Lung microvascular endothelial cell (primary cell): ENCODE measurements at places on chromosomes 3 and 15. TPM values are rescaled to one million over a fixed set of nuclear protein-coding genes. Genes with fewer than 3 reads are reported as not detected.

GRCh38 chr3:94076055-94076454 is 13.2 kb downstream of the NSUN3 start:
- DNase-seq: no peak

- no peak for DNase-seq
These were observed 47.8 kb upstream of the GALNT15 start for GRCh38 chr3:16126634-16127033.

Gene PDZRN3
- under 0.01 TPM in 1 of 2 replicates, not detected in the other for total RNA-seq

Gene OR5K2
- not detected in 2 replicates for total RNA-seq

- peak; percentile 77 for DNase-seq
These were observed 96.1 kb downstream of the MCTP2 start for GRCh38 chr15:94327356-94327936.

DNA sequence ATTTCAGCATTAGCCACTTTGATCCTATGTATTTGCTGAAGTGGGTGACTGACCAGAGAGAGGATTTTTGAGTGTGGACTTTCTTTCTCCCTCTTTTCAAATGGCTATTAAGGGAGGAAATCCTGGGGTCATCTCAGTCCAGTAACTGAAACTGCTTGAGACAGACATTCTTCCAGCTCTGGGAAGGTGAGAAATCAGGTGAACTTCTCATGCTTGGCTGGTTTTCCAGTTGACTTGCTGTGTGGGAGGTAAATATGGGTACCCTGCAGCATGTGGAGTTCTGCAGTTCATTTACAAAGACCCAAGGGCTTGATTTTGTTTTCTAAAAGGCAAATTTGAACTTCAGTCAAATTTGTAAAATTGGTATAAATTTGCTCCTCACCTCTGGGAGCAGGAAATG is 461.1 kb upstream of the TBL1XR1 start:
- DNase-seq: no peak

- no peak for DNase-seq
These were observed 76.2 kb downstream of the TRIM42 start for GRCh38 chr3:140753865-140754754.

- DNase-seq: no peak
These were observed 128.6 kb upstream of the LIPC start for GRCh38 chr15:58303236-58303635.

Gene CELSR3
- total RNA-seq: 0.20 and 0.22 TPM in 2 replicates

DNA sequence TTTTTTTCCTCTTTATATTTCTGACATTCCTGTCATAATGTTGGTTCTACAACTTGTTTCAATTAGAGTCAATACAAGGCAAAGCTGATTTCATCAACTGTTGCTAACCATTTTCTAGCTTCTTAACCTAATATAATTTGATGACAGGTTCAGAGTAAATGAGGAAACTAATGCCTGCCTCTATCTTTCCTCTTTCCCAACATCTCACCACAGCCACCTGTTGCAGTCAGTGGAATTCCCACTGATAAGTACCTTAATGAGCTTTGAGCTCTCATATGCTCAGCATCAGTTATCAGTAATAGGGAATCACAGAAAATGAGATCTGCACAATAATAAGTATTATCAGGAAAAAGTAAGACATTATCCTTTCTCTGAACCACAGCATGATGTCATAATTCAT is 241.9 kb downstream of the MEIS2 start:
- DNase-seq: no peak

GRCh38 chr3:17518189-17519059 is 224.0 kb downstream of the TBC1D5 start:
- DNase-seq: no peak

- DNase-seq: peak; percentile 98
These were observed 17.9 kb upstream of the TM4SF1 start for GRCh38 chr3:149395107-149396089.

- DNase-seq: no peak
These were observed 73.1 kb upstream of the BHLHE40 start for GRCh38 chr3:4906107-4906621.

GRCh38 chr3:54862526-54862925 is 65.3 kb downstream of the LRTM1 start:
- no peak for DNase-seq
